Nephron progenitor cell (in vitro differentiated cells): ENCODE measurements at places on chromosomes 1 and 21.

GRCh38 chr1:112743174-112744008, 28.3 kb upstream of the PPM1J start:
- H3K27ac ChIP-seq, result no peak overlapping the region
- H3K4me1 ChIP-seq, result no peaks in the 10 kb centered on the region
- peaks cover 9% of the 10 kb centered on the region for H3K36me3 ChIP-seq
- no peak overlapping the region for H3K4me3 ChIP-seq
- no peak for DNase-seq

DNA sequence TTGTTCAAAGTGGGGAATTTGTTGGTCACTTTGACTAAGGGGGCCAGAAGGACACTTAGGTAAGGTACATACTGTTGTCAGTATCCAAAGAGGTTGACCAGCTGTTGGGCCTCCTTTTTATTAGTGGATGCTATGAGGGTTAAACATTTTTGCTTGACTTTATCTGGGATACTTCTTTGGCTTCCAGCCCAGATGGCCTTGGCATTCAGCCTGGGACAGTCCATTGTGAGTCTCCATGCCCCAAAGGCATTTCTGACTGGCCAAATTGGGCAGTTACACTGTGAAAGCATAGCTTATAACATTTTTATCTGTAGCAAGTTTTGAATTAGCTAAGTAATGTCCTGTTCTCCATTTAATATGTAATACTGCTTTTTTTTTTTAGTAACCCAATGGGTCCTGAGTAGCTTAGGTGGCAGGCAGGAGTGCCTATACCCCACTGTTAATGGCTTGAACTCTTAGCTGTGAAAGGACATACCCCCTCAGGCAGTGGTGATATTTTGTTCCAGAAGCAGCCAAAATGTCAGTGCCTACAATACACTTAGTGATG, 35.4 kb upstream of the CD1D start:
- no peak overlapping the region for H3K27ac ChIP-seq
- peaks cover 28% of the 10 kb centered on the region for H3K27me3 ChIP-seq
- peaks cover 22% of the 10 kb centered on the region for H3K4me1 ChIP-seq
- peaks cover 7% of the 10 kb centered on the region for H3K36me3 ChIP-seq

- no peaks in the 10 kb centered on the region for H3K27me3 ChIP-seq
- DNase-seq, result no peak
- H3K27ac ChIP-seq, result no peak overlapping the region
- H3K4me3 ChIP-seq, result no peak overlapping the region
Observed at GRCh38 chr21:17679002-17679600, 66.4 kb upstream of the BTG3 start.

GRCh38 chr1:203906932-203907331, 45.5 kb downstream of the SNRPE start:
- H3K36me3 ChIP-seq, result no peaks in the 10 kb centered on the region
- H3K27ac ChIP-seq, result no peak overlapping the region
- H3K27me3 ChIP-seq, result no peaks in the 10 kb centered on the region
- H3K4me1 ChIP-seq, result peaks cover 5% of the 10 kb centered on the region
- H3K4me3 ChIP-seq, result no peak overlapping the region

DNA sequence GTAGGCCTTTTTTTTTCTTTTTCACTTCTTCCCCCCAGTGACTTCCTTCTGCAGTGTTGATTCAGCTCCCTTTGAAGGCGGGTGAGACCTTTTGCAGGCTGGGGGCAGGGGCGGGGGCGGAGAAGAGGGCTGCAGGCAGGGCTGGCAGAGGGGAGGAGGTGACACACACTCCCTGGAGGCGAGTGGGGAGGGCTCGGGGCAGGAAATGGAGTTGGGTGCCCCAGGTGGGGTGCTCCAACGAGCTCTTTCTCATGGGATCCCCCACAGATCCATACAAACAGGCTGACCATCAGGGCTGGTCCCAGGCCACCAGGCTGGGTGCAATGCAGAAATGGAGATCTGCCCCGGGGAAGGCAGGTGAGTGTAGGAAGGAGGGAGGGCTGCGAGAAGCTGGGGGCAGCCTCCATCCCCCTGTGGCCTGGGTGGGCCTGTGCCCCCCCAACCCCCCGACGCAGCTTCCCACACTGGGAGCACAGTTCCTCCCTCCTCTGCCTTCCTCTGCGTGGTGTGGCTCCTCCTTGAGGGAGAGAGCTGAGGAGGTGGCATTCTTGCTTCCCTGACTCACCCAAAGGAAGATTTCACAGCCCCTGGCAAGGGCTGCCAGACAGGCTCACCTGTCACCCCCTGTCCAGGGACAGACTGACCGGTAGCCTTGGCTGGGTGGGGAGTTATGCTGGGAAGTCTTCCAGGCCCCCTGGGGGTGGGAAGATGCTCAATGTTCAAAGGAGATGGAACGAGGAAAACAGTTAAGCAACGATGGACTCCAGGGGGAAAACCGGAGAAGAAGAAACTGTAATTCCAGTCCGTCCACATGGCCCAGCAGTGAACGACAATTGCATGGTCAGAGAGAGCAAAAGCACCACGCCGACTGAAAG, 7.1 kb upstream of the ITGB2 start:
- H3K27ac ChIP-seq, result no peak overlapping the region
- H3K4me3 ChIP-seq, result peak overlapping the region; percentile 50
- H3K4me1 ChIP-seq, result peaks cover 50% of the 10 kb centered on the region

DNA sequence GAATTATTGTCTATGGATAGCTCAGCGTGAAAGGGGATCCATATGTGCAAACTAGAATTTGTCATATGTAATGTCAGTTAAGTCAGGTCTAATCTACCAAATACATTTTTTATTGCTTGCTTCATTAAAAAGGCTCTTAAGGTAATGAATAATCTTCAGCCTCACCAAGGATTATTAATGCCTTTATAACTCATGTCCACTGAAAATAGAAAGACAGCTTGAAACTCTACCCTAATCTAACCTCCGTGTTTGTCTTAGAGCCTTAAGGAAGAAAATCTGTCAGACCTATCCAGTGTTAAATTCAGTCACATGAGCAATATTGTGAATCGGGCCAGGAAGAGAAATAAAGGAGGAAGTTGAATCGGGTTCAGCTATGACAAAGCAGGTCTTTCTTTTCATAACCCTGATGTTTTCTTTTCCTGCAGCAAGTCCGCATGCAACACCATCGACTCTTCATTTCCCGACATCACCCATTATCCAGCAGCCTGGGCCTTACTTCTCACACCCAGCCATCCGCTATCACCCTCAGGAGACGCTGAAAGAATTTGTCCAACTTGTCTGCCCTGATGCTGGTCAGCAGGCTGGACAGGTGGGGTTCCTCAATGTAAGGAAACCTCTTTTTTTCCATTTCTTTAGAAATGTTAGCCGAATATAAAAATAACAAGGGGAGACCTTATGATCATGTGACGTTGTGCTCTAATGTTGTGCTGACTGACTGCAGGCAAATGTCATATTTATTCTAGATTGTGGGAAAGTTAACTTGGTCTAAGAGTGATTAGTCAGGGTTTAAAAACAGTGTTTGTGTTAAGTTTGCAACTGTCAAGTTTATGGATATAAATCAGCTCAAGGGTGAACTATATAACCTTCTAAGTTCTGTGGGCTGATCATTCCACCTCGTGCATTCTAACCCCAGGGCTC, 321.0 kb downstream of the TM2D1 start:
- peaks cover 8% of the 10 kb centered on the region for H3K27me3 ChIP-seq
- no peaks in the 10 kb centered on the region for H3K36me3 ChIP-seq
- H3K4me3 ChIP-seq, result no peak overlapping the region
- no peak for DNase-seq
- peaks cover 38% of the 10 kb centered on the region for H3K4me1 ChIP-seq

GRCh38 chr1:26419494-26419893, 8.9 kb downstream of the LIN28A start:
- H3K4me1 ChIP-seq, result peaks cover 69% of the 10 kb centered on the region
- H3K36me3 ChIP-seq, result peaks cover 31% of the 10 kb centered on the region
- no peak for DNase-seq
- no peak overlapping the region for H3K27ac ChIP-seq
- no peaks in the 10 kb centered on the region for H3K27me3 ChIP-seq

DNA sequence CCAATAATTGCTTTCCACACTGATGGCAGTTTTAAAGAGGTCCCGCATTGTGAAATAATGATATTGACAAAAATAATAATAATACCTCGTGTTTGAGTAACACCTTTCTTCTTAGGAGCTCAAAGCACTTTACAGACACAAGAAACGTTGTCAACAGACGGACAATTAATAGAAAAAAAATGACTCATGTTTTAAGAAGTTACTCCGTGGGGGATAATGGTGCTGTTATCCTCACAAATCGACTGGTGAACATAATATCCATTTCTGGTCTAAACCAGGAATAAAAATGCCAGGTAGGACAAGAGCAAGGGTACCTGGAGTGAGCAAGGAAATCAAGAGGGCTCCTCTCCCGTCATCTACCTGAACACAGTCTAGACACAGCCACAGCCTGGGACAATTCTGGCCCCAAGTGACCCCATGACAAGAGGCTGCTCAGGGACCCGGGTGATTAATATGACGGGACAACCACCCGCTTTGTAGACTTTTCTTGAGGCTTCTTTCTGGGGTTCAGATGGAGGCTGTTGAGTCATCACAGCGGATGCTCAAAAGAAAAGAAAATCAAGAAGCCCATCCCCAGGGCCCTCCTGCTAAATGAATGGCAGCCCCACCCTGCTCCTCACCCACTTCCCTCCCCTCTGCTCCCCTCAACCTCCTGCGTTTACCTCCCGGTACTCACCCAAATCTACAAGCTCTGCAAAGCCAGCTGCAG, 146.2 kb upstream of the IRF2BP2 start:
- H3K27me3 ChIP-seq, result peaks cover 9% of the 10 kb centered on the region
- peaks cover 52% of the 10 kb centered on the region for H3K4me1 ChIP-seq
- no peaks in the 10 kb centered on the region for H3K36me3 ChIP-seq
- no peak overlapping the region for H3K27ac ChIP-seq

- H3K27ac ChIP-seq, result no peak overlapping the region
- H3K4me1 ChIP-seq, result no peaks in the 10 kb centered on the region
- H3K4me3 ChIP-seq, result no peak overlapping the region
- H3K36me3 ChIP-seq, result no peaks in the 10 kb centered on the region
- H3K27me3 ChIP-seq, result no peaks in the 10 kb centered on the region
Observed at GRCh38 chr1:72122099-72122880, 160.0 kb downstream of the NEGR1 start.

DNA sequence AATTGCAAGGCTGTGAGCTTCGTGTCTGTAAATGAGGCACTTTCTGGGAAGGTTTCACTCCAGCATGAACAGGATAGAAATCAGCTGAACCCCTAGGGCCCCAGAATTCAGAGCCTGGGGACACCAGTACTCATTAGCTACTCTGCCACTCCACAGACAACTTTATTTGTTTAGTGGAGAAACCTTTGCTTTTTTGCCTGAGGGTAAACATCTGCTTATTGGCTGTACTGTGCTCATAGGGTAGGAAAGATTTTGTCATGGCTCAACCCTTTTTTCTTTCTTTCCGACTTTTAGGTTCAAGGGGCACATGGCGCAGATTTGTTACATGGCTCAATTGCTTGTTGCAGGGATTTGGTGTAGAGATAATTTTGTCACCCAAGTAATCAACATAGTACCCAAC, 138.4 kb upstream of the BACE2 start:
- H3K36me3 ChIP-seq, result peaks cover 14% of the 10 kb centered on the region
- H3K27me3 ChIP-seq, result peaks cover 11% of the 10 kb centered on the region
- no peak overlapping the region for H3K27ac ChIP-seq

DNA sequence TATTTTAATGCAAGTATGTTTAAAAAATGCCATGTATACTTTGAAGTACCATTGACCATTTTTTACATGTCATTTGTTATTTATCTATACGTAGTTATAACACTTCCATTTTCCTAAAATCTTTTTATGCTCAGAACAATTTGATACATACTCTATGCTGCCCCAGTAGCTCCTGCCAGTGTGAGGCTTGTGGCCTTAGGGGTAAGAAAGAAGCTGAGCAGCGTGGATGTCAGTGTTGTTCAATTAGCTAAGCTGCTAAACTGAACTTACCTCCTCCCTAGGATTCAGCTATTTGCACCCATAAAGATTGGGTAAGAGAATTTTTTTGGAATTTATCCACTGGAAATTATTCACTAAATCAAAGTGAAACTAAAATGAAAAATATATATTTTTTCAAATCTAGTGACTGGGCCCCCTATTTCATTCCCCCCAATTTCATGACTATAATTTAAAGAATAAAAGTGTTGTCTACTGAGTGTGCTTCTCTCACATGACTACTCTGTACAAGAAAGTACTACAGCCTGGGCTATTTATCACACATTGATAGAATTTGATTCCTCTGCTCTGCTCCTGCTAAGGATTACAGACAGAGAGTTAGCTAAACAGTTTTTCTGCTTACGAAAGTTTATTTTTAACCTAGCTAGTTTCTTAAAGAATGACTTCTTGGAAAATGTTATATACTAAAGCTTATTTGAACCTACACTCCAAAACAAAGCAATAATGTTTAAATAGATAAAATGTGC, 1030.3 kb upstream of the ADGRL4 start:
- no peaks in the 10 kb centered on the region for H3K36me3 ChIP-seq
- no peaks in the 10 kb centered on the region for H3K4me1 ChIP-seq
- H3K27me3 ChIP-seq, result no peaks in the 10 kb centered on the region
